Activated CD4-positive, alpha-beta T cell treated with anti-CD3 and anti-CD28 coated beads for 36 hours (primary cell): ENCODE measurements at places on chromosomes 1 and 21. TPM values are rescaled to one million over a fixed set of nuclear protein-coding genes. Genes with fewer than 3 reads are reported as not detected.

The THEMIS2 gene
- total RNA-seq: 14.2 TPM

The TMEM52 gene
- 0.88 TPM for total RNA-seq

The UBL4B gene
- total RNA-seq: not detected

The TNN gene
- not detected for total RNA-seq

The RIIAD1 gene
- not detected for total RNA-seq

The C1orf87 gene
- total RNA-seq: not detected

GRCh38 chr1:171835891-171836290, 5.4 kb upstream of the DNM3 start:
- no peaks in the 10 kb centered on the region for H3K36me3 ChIP-seq
- H3K27me3 ChIP-seq: no peaks in the 10 kb centered on the region
- peaks cover 4% of the 10 kb centered on the region for H3K4me1 ChIP-seq
- DNase-seq: no peak
- H3K27ac ChIP-seq: no peak overlapping the region

- H3K4me1 ChIP-seq: peaks cover 57% of the 10 kb centered on the region
- H3K36me3 ChIP-seq: peaks cover 24% of the 10 kb centered on the region
- H3K27ac ChIP-seq: peak overlapping the region; percentile 75
Measured at GRCh38 chr1:11804666-11805421, 920 bp downstream of the MTHFR start.

DNA sequence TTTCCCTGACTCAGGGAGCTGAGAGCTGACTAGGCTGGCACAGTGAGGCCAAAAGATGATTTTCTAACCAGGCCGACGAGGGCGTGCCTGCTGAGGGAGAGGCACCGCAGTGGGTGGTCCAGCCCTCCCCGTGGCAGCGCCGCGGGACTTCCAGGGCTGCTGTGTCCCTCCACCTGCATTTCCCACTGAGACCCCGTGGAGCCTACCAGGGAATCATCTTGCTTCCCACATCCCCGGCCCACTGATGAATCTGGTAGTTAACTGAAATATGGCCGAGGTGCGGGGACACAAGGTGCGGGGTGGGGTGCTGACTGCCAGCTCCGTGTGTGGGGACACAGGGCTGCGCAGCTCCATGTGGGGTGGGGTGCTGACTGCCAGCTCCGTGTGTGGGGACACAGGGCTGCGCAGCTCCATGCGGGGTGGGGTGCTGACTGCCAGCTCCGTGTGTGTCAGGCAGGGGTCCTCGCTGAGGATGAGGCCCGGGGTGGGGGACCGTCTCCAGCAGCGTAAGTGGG, 10.4 kb downstream of the WRAP73 start:
- peaks cover 18% of the 10 kb centered on the region for H3K36me3 ChIP-seq
- H3K4me3 ChIP-seq: no peak overlapping the region
- DNase-seq: no peak
- no peak overlapping the region for H3K27ac ChIP-seq

DNA sequence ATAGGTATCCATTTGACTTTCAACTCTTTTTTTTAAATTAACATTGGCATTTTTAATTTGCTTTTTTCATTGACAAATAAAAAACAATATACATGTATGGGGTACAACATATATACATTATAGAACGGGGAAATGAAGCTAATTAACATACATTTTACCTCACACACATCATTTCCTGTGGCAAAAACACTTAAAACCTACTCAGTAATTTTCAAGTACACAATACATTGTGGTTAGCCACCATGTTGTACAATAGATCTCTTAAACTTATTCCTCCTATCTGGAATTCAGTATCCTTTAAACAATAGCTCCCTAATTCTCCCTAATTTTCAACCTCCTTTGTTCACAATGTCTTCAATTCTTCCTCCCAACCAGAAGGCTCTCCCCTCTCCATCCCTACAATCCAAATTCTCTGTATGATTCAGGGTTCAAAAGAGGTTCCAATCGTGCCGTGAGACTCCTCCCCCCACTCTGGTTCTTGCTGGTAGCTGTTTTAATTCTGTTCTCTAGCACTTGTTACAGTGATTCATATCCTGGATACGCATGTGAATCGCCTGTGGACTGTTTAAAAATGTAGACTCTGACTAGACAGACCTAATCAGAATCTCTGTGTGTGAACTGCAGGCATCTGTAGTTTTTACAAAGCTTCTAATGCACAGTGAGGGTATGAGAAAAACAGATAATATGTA, 87.6 kb upstream of the DUSP10 start:
- H3K36me3 ChIP-seq: no peaks in the 10 kb centered on the region
- H3K27me3 ChIP-seq: no peaks in the 10 kb centered on the region
- peak overlapping the region; percentile 86 for H3K27ac ChIP-seq
- peaks cover 55% of the 10 kb centered on the region for H3K4me1 ChIP-seq

DNA sequence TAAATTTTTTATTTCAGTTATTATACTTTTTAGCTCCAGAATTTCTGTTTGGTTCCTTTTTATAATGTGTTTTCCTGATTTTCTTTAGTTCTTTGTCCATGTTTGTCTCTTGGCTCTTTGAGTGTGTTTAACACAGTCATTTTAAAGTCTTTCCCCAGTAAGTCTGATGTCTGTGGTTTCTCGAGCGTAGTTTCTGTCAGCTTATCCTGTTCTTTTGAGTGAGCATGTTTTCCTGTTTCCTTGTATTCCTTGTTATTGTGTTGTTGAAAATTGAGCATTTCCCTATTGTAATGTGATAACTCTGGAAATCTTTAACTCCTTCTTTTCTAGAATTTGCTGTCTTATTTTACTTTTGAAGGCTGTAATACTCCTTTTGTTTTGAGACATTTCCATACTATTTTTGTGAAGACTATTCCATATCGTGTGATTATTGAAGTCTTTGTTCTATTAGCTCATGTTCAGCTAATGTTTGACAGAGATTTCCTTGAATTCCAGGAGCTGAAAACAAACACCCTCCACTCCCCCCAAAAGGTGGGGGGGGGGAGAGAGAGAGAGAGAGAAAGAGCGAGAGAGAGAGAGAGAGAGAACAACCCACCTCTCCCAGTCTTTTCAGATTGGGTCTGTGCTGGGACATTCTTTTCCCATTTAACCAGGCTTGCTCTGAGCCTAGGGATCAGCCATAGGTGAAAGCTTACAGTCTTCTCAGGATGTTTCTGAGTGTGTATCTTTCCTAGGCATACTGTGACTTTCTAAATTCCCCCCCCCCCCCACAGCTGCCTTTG, 38.3 kb downstream of the SDCCAG8 start:
- no peak overlapping the region for H3K4me3 ChIP-seq
- peaks cover 75% of the 10 kb centered on the region for H3K36me3 ChIP-seq
- peak overlapping the region; percentile 83 for H3K27ac ChIP-seq
- peaks cover 17% of the 10 kb centered on the region for H3K4me1 ChIP-seq
- H3K27me3 ChIP-seq: no peaks in the 10 kb centered on the region

- no peak for DNase-seq
- peaks cover 3% of the 10 kb centered on the region for H3K27me3 ChIP-seq
- H3K36me3 ChIP-seq: no peaks in the 10 kb centered on the region
Measured at GRCh38 chr1:154857022-154857421, 13.1 kb downstream of the KCNN3 start.

DNA sequence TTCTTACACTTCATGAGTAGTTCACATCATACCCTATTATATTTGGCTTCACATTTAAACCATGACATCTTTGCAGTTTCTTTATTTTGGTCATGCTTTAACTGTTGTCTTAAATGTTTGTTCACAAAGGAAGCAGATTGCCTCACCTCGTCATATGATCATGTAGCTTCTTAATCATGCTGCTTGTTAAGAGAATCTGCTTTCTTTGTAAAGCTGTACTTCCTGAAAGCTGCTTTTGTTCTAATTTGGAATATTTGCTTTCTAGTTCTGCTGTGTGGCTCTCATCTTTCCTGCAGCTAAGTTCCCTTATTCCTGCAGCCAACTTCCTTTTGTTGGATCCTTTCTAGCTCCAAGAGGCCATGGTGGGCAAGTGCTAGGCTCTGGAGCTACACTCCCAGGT, 62.9 kb upstream of the SIM2 start:
- H3K4me3 ChIP-seq: no peak overlapping the region
- DNase-seq: no peak
- peaks cover 4% of the 10 kb centered on the region for H3K27me3 ChIP-seq
- H3K27ac ChIP-seq: no peak overlapping the region

- H3K36me3 ChIP-seq: no peaks in the 10 kb centered on the region
- no peak overlapping the region for H3K27ac ChIP-seq
- peak; percentile 25 for DNase-seq
Measured at GRCh38 chr1:38727684-38728584, 131.6 kb downstream of the RRAGC start.

GRCh38 chr1:186654741-186655140, 25.5 kb downstream of the PTGS2 start:
- peaks cover 7% of the 10 kb centered on the region for H3K27me3 ChIP-seq
- no peak for DNase-seq
- no peak overlapping the region for H3K27ac ChIP-seq
- H3K4me1 ChIP-seq: no peaks in the 10 kb centered on the region
- H3K4me3 ChIP-seq: no peak overlapping the region

DNA sequence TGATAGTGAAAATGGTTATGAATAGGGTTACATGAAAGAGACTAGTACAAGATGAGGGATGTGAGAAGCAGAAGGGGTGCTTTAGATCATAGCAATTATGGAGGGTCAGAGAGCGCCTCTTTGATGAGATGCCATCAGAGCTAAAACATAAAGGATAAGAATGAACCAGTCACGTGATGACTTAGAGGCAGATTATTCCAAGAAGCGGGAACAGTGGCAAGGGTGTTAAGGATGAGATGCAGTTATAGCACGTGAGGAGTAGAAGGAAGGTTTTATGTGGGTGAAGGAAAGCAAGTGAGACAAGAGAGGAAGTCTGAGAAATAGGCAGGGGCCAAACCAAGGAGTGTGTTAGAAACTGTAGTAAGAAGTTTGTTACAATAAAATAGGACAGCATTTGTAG, 360.1 kb downstream of the DPYD start:
- no peaks in the 10 kb centered on the region for H3K4me1 ChIP-seq
- H3K27ac ChIP-seq: no peak overlapping the region
- DNase-seq: no peak
- H3K27me3 ChIP-seq: no peaks in the 10 kb centered on the region
- H3K36me3 ChIP-seq: peaks cover 17% of the 10 kb centered on the region

GRCh38 chr21:33973268-33973667, 57.7 kb upstream of the ATP5PO start:
- peaks cover 56% of the 10 kb centered on the region for H3K4me1 ChIP-seq
- no peaks in the 10 kb centered on the region for H3K27me3 ChIP-seq
- no peak overlapping the region for H3K4me3 ChIP-seq
- no peak overlapping the region for H3K27ac ChIP-seq
- no peak for DNase-seq

DNA sequence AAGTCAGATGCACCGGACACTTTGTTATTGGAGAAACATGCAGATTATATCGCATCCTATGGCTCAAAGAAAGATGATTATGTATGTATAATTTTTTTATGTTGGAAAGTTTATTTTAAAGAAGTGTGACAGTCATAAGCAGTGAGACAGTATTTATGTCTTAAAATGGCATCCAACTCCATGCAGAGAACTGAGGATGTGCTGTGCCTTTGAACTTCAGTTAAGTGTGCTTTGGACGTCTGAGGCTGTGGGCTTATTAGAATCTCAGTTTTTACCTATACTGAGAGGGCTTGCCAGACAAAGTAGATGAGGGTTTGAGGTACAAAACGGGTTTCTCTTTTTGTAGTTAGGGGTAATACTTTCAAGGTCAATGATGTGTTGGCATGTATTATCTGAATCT, 1.5 kb downstream of the RABGGTB start:
- H3K36me3 ChIP-seq: peaks cover 63% of the 10 kb centered on the region
- DNase-seq: no peak
- peak overlapping the region; percentile 100 for H3K4me3 ChIP-seq
